ENCODE measurements at places on chromosomes 11 and 22. TPM values are rescaled to one million over a fixed set of nuclear protein-coding genes. Genes with fewer than 3 reads are reported as not detected.

The COPB1 gene
- total RNA-seq, result 132 TPM

DNA sequence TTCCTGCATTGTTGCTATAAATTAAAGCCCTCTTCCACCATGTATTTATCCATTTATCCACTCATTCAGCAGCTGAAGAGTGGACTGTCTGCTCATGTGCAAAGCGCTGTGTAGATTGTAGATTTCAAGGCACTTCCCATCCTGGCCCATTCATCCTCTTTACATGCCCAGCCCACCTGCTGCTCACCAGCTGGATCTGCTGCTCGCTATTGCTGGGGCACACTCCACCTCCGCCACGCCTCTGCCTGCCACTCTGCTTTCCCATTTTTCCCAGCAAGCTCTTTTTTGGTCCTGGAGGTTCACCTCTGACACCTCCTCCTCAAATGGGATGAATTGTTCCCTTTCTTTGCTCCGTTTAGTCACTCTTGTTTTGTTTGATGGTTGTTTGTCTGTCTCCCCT is 48.3 kb downstream of the CEP164 start:
- no peak for DNase-seq

The MAPK8IP2 gene
- total RNA-seq, result 0.69 TPM

GRCh38 chr11:2193099-2193887 is 21.7 kb upstream of the TH start:
- DNase-seq, result no peak

DNA sequence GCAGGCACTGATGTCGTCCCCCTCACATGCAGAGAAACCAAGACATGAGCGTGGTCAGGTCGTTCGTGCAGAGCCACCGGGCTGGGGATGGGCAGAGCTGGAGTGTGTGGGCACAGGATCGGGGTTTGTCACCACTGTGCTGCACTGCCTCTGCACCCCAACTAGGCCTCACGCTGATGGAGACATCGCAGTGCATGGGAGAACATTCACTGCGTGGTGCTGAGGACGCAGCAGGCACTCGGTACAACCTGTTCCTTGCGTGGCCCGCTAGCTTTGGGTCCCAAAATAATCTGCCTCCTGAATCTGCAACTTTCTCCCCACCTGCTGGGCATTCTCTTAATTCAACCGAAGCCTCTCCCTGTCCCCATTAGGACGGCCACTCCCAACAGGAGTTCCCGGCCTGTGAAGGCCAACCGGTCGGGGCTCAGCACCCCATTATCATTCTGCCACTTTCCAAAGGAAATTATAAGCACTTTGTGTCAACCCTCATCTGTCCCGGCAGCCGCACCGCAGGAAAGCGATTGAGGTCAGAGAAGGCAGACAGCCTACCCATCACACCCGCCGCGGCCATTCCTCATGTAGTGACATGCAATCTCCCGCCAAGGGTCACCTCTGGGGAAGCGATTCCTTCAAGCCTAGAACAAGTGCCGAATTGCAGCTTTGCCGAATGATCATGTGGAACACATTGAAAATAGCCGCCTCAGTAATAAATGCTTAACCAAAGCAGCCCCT is 490.4 kb downstream of the MN1 start:
- DNase-seq, result no peak

GRCh38 chr11:23765682-23766252 is 731.1 kb upstream of the LUZP2 start:
- no peak for DNase-seq

The C1QTNF4 gene
- total RNA-seq, result 50.4 TPM

DNA sequence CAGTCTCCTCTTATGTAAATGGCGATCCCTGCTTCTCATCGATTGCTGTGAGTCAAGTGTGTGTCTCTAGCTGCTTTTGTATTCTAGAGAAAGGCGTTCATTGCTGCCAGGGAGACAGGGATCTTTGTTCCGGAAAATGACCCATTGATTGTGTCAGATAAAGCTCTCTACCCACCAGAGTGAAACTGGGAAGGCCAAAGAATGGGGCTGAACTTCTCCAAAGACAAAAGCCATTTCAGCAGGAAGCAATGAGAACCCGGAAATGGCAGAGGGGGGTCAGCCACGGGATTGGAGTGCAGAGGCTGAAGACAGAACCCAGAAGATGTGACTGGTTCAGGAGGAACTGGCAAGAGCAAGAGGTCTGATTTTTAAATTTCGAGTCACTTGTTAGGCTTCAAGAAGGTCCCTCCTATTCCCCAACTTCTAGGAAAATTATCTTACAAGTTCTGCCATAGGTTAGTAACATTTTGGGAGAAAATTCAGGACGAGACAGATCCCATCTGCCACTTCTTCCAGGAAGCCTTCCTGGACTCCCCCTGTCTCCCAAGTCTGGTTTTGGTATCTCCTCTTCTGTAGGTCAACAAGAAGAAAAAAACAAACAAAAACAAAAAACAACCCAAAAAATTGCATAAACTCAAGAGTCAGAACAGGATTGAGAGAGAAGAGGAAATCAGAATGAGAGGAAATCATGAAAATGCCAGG is 110.6 kb downstream of the NECTIN1 start:
- no peak for DNase-seq

The PRAME gene
- not detected for total RNA-seq

The EPS8L2 gene
- 8.0 TPM for total RNA-seq

The AMOTL1 gene
- 35.9 TPM for total RNA-seq

DNA sequence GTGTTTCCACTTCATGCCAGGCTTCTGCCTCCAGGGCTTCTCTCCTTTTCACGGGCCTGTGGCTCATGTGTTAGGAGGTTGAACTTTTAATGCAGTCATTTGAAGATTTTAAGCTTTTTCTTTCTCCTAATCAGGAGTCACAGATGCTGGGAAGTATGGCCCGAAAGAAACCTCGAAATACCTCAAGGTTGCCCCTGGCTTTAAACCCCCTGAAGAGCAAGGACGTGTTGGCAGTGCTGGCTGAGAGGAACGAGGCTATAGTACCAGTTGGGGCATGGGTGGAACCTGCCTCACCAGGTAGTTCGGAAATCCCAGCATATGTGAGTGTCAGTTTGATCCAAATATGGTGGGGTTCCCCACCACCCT is 571 bp downstream of the CCDC15 start:
- no peak for DNase-seq

DNA sequence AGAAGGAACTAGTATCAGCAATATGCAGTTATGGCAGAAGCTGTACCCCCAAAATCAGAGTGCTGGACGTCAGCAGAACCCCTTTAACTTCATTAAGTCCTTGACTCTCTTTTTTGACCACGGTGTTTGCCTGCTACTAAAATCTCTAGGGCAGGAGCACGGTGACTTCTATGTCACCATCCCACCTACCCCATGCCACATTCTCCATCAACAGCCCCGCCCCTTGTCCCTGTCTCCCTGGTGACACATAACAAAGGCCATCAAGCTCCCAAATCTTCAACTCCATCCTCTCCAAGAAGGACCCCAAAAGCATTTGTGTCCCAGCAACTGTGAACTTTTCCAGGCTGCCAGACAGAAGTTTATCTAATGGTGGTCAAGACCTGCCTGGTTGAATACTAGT is 894 bp downstream of the ADA2 start:
- no peak for DNase-seq

GRCh38 chr11:115067471-115067870 is 389.1 kb downstream of the NXPE2 start:
- DNase-seq, result no peak

GRCh38 chr22:19992921-19993355 is 23.7 kb downstream of the ARVCF start:
- DNase-seq, result no peak

DNA sequence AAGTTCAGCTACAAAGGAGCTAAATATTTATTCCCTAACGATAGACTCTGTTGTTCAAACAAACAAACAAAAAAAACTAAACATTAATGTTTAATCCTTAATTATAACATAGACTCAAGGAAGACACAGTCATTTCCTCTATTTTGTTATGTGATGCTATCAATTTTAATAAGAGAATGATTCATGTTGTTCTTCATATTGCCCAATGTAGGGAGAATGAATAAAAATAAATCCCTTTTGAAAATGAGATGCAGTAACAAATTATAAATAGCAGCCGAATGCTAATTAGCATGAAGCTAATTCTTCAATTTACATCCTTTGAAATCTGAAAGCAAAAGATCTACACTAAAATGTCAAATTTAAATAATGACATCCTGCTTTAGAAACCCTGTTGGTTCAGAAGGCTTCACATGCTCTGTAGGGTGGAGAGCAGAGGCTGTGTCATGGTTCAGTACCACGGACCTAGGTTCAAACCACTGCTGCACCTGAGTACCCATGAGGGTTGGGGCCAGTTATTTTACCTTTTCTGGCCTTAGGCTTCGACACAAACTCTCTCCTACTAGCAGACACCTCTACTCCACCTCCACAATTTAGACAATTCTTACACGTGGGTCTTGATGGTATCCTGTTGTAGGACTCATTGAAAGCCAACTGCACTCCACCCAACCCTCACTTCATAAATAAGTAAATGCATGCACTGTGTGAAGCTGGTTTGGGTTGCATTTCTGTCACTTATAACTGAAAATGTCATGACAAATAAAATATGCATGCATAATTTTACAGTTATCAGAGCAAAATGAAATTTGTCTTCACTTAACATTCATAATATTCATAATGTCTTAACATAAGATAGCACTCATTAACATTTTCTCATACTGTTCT is 89.0 kb downstream of the RRAS2 start:
- no peak for DNase-seq

- no peak for DNase-seq
Observed at GRCh38 chr11:71060391-71060791, 192.0 kb downstream of the SHANK2 start.

The CDC42BPG gene
- total RNA-seq, result 4.1 TPM

DNA sequence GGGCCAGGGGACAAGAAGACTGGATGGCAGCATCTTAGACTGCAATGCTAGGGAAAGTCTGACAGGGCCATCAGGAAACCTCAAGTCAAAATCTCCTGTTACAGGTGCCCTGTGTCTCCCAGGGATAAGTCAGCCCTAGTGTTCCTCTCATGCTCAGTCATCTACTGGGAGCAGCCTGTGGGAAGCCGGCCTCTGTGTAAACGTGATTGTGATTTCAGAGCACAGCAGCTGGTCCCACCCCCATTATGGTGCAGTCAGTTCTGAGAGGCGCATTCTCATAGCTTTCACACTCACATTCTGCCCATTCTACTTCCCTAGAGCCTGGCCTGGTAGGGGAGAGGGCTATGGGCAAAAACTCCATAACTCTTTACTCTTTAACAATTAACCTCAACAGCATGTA is 7.2 kb upstream of the SLN start:
- DNase-seq, result no peak

The MAP6 gene
- total RNA-seq, result 0.26 TPM

DNA sequence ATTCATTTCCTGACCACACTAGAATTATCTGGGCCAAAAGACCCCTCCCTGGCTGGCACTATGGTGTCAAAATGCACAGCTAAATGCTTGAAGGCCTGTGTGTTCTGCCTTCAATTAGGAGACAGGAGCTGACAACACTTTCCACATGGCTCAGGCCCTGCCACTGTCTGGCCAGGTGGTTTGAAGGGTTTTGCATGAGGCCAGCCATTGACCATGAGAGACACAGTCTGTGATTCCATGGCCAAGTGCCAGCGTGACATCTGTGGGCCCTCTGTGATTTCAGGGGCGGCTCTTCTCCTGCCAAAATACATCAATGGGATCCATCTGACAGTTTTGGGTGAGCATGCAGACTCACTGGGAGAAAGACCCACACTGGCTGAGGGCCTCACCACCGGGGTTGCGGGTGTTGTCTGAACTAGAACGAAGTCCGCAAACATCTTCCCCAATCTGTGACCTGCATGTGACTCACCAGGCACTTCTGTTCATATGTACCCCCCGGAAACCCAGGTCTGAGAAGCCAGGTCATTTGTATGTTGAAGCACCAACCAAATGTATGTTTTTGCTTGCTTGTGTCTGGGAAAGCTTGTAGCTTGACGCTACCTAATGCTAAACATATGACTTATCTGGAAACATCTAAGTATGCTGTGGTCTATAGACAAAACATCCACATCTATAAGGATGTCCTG is 20.7 kb upstream of the NAV2 start:
- DNase-seq, result no peak

The OR5B21 gene
- not detected for total RNA-seq

The SMTNL1 gene
- total RNA-seq, result 45.2 TPM

DNA sequence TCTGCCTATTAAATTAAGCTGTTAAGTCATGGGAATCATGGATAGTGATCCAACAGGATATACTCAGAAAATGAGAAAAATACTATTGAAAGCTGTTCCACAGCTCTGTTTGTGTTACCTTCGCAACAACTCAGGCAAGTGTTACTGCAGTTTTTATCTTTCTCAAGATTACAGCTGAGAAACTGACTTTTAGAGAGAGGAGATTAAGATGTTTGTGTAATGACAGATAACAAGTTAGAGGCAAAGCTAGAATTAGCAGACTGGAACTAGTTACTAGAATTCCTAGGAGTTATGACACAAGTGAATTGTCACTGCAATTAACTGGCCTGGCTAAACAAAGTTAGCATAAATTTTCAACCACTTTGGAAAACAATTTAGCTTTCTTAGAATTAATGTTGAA is 1.6 kb downstream of the SLN start:
- DNase-seq, result no peak

GRCh38 chr22:34743110-34743751 is 322.7 kb upstream of the ISX start:
- DNase-seq, result no peak

The YDJC gene
- total RNA-seq, result 11.2 TPM

DNA sequence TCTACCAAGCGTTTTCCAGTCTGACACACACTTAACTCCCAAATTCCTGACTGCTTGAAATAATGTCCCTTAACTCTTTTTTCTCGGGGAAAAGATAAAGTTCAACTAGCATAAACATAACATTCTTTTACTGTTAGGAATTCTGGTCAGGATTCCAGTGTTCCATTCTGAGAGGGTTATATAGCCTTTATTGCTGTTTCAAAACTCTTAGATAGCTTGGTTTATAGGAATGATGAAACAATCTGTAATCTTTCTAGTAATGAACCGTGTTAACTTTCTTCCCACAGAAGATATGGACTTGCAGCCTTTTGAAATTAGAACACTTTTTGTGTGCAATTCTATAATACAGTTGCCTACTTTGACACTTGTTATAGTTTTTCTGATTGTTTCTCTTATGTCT is 8.6 kb downstream of the REXO2 start:
- no peak for DNase-seq

DNA sequence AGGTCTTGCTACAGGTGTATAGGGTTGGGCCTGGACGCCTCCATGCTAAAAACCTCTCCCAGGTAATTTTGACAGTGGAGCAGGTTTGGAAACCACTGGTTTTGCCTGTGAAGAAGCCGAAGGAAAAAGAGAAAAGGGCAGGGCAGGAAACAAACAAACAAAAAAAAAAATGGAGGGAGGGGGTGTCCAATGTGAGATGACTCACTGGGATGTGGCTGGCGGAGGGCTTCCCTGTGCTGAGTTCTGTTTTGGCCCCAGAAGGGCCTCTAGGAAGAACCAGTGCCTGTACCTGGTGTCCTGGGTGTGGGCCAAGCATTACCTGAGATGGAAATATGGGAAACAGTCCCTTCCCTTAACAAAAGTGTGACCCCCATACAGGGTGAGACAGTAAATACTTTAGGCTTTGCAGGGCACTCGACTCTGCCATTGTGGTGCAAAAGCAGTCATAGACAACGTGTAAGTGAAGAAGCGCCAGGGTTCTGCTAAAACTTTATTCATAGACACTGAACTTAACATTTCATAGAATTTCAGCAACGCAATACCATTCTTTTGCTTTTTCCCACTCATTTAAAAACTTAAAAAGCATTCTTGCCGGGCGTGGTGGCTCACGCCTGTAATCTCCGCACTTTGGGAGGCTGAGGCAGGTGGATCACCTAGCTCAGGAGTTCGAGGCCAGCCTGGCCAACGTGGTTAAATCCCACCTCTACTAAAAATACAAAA is 9.5 kb upstream of the DGKZ start:
- no peak for DNase-seq

Measured in endothelial cell (in vitro differentiated cells).